D721Med (cell line): ENCODE measurements at places on chromosomes 1 and 21.

- DNase-seq: no peak
Observed at GRCh38 chr1:236009857-236010256, 55.0 kb downstream of the NID1 start.

GRCh38 chr1:165925498-165926079, 98.2 kb downstream of the UCK2 start:
- no peak for DNase-seq

GRCh38 chr21:44737706-44738354, 26.5 kb upstream of the TSPEAR start:
- DNase-seq: no peak

DNA sequence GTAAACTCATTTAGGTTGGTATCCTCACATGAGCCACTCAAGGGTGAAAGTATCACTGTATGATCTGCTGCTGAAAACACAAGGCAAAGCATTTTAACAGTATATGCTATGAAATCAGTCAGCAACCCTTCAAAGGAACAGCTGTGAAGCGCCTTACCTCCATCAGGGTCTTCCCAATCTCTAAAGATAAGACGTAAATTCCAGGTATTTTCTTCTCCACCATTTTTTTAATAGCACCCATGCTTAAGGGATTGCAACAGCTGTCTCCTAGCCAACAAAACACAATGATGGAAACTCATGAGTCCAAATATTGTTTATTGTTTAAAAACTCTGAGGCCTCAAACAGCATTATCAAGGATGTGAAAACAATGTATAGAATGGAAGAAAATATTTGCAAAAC, 4.8 kb downstream of the PPT1 start:
- DNase-seq: no peak

GRCh38 chr1:183231545-183231944, 45.5 kb downstream of the LAMC2 start:
- DNase-seq: no peak

DNA sequence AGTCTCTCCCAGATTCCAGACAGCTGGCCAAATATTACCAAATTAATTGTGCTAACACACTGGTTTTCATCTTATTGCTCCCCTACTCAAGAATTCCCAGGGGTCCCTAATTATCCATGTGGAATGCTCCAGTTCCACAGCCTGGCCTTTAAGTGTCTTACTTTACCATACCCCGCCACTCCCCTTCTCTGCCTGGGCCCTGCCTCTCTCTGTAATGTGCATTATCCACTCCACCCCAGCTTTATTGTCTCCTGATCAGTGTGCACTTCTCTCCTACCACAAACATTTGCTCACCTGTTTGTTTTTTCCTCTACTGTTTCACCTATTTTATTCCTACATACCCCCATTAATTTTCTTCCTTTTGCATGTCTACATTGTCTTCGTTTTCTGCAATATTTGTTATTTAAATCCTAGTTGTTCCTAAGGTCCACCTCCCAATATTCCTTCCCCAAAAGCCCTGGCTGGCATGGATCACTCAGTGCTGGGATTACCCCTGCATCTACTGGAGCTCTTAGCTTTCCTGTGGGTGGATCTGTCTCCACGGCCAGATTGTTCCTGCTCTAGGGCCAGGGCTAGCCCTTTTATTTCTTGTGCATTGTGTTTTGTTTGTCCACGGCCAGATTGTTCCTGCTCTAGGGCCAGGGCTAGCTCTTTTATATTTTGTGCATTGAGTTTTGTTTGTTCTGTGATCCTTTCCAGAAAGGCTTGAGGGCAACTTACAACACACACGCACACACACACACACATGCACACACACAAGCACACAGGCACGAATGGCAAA, 33.4 kb upstream of the ATP1B1 start:
- no peak for DNase-seq

DNA sequence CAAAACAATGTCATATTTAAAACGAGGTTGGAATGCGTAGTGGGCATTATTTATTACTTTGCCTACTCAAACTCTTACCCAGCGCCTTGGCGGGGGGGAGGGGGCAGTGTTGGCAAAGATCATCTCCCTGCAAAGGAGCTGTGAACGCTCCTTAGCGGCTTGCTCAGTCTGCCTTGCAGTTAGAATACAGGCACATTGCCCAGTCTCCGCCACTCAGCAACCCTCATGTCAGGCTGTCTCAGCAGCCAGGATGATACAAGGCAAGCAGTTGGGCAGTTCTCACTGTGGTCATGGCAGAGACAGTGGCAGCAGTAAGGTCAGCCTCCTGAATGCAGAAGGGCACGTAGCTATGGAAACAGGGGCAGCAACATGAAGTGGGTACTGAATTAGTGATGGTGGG, 170.4 kb upstream of the KCNK2 start:
- DNase-seq: no peak

DNA sequence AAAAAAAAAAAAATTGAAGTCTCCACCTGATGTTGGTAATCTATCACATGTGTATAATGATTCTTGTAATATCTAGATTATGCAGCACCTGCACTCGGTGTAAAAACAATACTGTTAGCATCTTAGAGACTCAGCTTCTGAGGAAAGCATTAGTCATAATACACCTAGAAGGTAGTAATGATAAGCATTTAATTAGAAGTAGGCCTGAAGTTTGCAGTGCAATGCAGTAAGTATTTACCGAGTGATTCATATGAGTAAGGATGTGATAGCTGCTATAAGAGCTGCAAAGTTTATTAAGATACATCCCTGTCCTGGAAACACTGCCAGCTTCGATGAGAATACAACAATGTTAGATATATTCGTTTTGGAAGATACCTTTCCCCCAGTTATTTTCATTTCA, 196.4 kb downstream of the GREM2 start:
- DNase-seq: no peak

DNA sequence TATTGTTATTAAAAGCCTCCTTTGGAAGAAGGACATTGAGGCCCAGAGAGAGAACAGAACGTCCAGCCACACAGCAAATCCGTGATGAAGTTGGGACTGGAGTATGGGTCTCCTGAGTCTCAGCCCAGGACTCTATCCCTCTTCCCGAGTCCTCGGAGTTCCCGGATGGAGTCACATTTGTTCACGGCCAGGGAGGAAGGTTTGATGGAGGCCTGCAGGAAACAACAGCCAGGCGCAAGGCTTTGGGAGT, 357 bp upstream of the TXLNA start:
- DNase-seq: no peak

- no peak for DNase-seq
Observed at GRCh38 chr1:48610628-48611542, 138.9 kb upstream of the SPATA6 start.

DNA sequence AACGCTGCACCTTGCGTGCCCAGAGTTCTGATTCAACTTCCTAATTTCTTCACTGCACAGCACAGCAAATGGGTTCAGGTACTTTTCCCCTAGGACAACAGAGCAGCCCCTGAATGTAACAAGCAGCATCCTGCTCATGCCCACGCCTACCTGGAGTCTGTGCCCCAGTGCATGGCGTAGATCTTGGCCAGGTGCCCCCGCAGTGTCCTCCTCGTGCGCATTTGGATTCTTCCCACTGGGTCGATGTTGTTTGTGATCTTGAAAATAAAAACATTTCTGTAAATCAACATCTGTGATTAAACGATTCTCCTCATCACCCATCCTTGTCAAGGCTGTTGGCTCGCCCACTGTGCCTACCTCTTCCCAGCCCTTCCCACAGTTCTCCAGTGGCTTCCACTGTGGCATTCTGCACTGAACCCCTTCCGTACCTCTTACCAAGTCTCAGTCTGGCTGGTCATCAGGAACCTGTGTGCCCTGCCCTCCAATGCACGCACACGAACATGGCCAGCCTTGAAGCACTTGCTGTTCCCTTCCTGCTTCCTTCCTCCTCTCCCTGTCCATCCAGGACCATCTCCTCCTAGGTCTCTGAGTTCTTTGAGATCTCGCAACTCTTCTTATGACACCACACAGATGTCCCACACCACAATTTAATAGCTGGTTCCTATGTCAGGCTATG, 37.5 kb upstream of the NADK start:
- no peak for DNase-seq

DNA sequence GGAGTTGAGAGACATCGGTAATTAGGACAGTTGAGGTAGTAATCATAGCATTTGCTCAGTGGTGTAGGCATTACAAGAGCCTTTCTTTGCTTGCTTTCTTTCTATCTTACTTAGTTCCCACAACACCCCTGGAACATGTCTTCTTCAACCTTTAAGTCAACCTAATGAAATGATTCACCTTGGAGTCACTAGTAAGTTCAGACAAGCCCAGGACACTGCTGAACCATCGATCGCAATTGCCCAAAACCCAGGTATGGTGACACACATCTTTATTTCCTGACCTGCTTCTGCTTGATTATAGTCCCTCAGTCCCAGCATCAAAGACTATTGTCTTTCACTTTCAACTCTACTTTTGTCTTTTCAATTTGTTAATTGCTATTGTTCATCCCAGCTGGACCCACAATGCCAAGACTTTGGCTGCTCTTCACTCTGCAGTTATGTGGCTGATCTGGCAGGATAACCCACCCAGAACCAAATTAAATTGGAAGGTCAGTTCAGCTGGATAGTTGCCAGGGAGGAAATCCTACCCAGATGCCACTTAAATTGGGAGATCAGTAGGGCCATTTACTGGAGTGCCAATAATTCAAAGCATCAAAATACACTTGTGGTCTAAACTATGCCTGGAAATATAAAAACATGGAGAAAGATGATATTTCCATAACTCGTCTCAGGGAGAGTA, 272.9 kb downstream of the RWDD3 start:
- no peak for DNase-seq

GRCh38 chr1:203558064-203558760, 64.3 kb downstream of the OPTC start:
- no peak for DNase-seq

DNA sequence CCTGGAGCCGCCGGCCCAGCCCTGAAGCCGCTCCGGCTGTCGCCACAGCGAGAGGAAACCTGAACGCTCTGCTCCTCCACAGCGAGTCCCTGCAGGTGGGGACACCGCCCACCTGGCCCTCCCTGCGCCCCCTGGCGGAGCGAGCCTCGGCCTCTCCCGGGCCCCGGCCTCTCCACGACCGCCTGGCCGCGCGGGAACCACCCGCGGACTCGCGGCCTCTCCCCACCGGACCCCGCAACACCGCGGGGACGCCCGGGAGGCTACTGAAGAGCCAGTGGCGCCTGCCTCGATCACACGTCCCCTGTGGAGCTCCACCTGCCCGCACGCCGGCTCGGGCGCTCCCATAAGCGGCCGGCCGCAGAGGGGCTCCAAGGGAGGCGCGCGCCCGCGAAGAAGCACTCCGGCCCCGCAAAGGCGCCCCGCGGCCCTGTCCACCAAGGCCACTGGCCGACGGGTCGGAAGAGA, 109.6 kb downstream of the KCNN3 start:
- DNase-seq: peak; percentile 61

DNA sequence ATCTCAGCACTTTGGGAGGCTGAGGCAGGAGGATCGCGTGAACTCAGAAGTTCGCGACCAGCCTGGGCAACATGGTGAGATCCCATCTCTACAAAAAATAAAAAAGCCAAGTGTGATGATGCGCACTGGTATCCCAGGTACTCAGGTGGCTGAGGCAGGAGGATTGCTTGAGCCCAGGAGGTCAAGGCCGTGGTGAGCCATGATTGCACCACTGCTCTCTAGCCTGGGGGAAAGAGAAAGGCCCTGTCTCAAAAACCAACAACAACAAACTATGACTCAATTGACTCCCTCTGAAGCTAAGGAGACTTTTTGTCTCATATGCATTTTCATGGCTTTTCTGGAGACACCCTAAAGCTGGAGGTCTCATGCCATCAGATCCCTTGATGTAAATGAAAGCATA, 118.8 kb downstream of the CCDC185 start:
- DNase-seq: no peak

GRCh38 chr1:209417761-209418160, 165.8 kb upstream of the CAMK1G start:
- no peak for DNase-seq

DNA sequence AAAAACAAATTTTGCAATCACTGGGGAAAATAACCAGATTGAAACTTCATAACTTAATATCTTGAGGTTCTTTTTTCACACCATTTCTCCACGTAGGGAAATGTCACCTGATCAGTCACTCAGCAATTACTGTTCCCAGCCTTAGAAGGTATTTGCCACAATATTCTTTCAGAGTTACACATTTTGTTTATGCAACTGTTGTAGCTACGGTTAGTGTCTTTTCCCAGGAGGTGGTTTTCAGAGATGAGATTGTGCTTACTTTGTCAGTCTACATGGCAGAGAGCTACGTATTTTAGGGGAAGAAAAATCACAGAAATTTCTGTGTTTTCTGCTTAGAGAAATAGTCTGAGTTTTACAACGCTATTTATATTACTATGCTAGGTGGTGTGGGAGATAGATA, 792.8 kb upstream of the B3GALT2 start:
- DNase-seq: no peak

GRCh38 chr1:38265293-38266196, 219.0 kb upstream of the POU3F1 start:
- DNase-seq: no peak

- DNase-seq: no peak
Observed at GRCh38 chr1:16144325-16145029, 11.4 kb downstream of the EPHA2 start.

DNA sequence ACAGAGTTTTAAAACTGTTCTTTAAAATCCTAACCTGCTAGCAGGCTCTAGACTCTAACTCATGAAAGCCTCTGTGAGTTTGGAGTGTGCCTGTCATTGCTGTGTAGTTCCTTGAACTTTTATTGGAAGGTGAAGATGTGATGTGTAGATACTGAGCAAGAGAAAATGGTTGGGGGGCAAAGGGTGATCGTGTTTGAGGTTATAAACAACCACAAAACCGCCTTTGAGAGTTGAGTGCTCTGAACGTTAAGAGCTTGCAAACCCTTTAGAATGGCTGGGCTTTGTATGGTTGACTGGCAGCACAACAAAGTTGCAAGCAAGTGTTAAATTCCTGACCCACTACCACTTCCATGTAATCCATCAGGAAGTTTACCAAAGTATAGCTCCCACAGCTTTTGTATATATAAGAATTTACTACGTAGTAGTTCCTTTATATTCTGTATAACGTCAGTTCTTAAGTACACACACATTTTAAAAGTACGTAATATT, 19.6 kb downstream of the BACE2 start:
- no peak for DNase-seq

GRCh38 chr1:18951818-18952391, 4.6 kb downstream of the IFFO2 start:
- DNase-seq: no peak

- DNase-seq: no peak
Observed at GRCh38 chr1:11198257-11198656, 9.1 kb downstream of the ANGPTL7 start.

DNA sequence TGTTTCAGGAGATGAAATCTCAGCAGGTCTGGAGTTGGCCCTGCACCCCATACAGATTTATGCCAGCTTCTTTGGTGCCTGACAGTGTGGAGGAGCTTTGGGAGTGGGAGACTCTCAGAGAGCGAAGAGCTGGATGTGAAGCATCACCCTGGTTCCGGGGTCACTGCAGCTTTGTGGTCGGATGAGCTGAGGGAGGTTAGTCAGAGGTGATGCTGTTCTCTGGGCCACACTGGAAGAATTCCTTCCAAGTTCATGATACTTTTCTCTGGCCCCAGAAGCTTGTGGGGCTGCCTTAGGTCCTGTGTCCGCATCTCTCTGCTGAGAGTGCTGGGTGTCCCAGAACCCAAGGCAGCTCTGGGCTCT, 467.8 kb downstream of the CAMTA1 start:
- no peak for DNase-seq
